ENCODE measurements at places on chromosomes 6 and 20.
A peak's percentile ranks its signal among the peaks of the same experiment; 100 is the strongest.

DNA sequence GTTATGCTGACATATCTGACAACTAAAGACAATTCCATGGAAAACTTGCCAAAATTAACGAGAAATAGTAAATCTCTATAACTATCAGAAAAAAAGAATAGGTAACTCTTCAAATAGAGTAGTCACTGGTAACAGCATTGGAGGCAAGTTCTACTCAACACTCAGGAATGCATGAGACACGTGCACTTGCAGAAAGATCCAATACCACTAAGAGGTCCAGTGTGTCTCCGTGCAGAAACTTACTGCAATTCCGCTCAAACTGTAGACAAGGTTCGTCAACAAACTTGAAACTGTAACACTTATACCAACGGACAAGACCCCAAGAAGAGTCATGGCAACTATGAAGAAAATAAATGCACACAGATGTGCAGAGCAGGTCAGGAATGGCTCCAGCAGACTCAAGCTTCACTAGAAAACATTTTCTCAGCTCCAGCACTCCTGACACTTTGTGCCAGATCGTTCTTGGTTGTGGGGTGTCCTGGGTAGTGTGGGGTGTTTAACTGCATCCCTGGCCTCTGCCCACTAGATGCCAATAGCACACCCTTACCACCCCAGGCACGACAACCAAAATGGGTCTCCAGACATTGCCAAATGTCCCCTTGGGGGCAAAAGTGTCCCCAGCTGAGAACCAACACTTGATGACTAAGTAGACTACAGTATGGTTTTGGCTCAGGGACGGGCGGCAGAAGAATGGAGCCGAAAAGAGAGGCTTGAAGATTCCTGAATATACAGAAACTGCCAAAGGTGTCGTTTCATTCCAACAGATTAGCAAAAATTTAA, 134.8 kb downstream of the DTNBP1 start:
- no peak for DNase-seq

DNA sequence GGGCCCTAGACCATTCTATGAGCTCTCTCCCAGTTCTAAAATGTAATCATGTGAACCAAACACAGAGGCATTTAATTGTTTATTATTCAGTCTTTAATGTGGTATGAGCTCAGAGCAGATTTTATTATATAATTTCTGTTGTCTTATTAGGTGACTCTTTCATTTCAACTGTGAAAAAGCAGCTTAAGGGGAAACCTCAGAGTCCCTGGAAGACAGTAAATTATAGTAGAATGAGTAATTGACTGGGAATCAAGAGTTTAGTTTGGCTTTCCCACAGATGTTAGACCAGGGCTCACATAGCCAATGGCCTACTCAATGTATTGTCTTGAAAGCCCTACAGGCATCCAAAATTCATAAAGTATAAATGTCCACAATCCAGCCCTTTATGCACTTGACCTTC, 390.4 kb upstream of the SLC35B3 start:
- no peak for DNase-seq

DNA sequence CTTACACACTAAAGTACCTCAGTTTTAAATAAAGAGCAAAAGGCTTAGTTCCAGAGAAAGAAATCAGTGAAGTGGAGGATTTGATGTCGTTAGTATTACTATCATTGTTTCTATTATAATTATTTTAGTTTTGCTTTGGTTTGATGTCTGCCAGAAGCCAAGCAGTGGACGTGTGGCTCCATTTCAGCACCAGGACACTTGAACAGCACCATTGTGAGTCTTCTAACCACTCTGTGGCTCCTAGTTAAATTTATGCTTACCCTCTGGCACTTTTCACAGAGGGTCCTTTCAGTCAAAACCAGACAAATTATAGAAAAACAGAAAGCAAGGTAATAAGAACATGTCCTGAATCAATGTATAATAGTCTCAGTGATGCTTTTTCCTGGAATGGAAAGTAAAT, 3.4 kb downstream of the COL9A1 start:
- DNase-seq: no peak

DNA sequence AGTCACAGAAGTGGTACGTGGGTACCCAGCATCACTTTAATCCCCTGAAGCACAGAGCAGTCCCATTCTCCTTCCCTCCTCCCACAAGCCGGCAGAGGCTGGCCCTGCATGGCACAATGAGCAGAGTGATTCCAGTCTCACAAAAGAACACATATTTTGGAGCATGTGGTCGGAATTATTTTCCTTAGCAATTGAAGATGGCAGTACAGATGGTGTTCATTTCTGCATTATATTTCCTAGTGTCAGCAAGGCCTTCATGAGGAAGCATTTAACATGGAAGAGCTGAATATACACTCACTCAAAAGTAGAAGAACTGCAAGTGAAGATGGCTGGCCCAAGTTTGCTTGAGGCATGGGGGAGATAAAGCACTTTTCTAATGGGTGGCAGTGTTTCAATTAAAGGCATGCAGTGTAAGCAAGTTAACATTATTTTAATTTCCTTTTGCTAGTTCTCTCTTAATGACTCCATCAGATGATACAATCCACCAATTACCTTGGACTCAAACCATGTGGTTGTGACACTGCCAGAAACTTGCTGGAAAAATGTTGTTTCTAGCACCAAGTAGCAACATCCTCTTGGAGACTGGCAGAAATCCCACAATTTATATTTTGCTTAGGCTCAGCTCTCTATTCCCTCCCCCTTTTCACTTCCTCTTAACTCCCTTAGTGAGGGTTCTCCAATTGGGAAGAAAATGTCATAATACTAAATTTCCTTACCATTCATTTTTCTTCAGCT, 74.4 kb downstream of the ARHGAP18 start:
- DNase-seq: no peak

- no peak for DNase-seq
Observed at GRCh38 chr6:36721369-36722140, 23.9 kb downstream of the RAB44 start.

DNA sequence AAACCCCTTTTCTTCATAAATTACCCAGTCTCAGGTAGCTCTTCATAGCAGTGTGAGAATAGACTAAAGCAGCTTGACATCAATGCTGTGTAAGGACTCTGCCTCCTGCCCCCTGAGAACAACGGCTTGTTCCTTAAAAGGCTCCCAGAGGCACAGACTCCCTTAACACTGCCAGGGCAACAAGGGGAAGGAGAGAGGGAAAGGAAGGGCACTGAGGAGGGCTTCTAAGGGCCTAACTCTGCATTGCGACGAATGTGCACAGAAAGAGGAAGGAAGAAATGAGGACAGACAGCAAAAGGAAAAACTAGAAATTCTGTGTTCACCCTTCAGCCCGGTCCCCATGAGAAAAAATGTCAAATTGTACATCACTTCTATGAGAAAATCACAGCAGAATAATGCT, 74.0 kb downstream of the AGPAT4 start:
- DNase-seq: no peak

- DNase-seq: peak; percentile 43
Observed at GRCh38 chr6:144131248-144131709, 19.0 kb upstream of the STX11 start.

GRCh38 chr20:17895641-17896171, 72.9 kb downstream of the SNX5 start:
- DNase-seq: no peak

GRCh38 chr6:144266091-144266649, 19.0 kb upstream of the UTRN start:
- peak; percentile 63 for DNase-seq

DNA sequence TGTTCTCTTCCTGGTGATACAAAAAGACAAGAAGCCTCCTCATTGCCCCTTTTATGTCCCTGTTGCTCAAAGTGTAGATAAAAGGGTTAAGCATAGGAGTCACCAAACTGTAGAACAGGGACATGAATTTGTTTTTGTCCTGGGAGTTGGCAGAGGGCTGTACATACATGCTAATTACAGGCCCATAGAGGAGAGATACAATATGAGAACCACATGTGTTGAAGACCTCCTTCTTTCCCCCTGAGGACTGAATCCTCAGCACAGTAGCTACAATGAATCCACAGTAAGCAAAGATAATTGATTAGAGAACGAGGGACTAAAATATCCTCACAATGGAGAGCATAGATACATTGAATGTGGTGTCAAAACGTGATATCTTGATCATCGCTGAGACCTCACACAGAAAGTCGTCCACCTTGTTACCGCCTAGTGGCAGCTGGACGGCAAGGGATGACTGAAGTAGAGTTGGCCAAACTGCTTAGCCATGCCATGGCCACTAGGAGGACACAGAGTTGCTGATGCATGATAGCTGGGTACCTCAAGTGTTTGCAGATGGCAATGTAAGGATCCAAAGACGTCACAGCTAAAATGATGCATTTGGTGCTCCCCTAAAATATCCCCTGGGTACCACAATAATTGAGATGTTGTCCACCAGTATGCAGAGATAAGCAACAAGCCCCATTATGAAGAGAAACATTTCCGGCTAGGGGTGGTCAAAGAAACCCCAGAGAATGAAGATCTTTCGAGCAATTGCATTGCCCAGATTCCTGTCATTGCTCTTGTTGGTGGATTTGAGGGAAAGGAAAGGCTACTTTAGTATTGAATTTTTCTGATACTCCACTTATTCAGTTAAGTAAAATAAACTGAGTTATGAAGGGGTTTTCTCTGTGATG, 15.0 kb downstream of the OR2B3 start:
- no peak for DNase-seq

GRCh38 chr6:156359912-156360311, 417.3 kb upstream of the ARID1B start:
- no peak for DNase-seq

GRCh38 chr20:37336369-37337207, 9.4 kb upstream of the SRC start:
- DNase-seq: no peak

DNA sequence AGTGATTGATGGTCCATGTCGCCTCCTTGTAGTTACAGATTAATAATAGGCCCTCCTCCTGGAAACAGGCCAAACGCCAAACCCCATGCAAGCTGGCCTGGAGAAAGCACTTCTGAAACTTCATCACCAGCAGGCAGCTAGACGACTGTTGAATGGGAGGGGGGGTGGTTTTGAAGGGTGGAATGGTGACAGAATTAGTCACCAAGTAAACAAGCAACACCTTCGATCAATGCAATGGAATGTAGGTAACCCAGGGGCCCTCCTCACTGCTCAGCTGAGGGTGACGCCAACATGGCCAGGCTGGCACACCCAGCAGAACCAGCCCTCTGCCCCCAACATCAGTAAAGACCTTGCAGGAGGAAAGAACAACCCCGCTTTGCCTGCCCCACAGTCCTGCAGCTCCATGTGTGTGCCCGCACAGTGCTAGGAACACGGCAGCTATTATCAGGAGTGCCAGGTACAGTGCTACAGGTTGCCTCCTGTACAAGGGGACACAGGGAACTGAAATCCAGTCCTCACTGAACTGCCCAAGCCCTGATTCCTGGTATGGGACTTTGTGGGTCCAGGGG, 2.7 kb downstream of the BCAS1 start:
- DNase-seq: no peak

GRCh38 chr6:6859722-6860121, 248.0 kb upstream of the RREB1 start:
- DNase-seq: no peak

GRCh38 chr20:23503649-23504048, 12.7 kb downstream of the CST8 start:
- no peak for DNase-seq

DNA sequence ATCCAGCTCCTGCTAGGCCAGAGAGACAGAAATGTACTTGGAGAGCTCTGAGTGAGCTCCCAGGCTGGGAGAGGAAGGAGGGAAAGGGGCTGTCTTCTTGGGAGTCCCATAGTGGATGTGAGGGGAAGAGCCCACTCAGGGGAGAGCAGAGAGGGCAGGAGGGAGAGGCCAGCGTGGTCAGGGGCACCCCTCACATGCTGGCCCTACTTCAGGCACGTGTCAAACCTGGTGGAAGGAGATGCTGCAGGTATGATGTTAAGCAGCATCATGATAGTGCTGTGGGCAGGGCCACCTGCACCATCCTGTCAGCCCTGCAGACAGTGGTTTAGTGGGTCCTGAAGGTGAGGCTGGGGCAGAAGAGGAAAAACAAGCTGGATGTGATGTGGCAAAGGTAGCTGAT, 265.4 kb upstream of the RNF24 start:
- DNase-seq: no peak

DNA sequence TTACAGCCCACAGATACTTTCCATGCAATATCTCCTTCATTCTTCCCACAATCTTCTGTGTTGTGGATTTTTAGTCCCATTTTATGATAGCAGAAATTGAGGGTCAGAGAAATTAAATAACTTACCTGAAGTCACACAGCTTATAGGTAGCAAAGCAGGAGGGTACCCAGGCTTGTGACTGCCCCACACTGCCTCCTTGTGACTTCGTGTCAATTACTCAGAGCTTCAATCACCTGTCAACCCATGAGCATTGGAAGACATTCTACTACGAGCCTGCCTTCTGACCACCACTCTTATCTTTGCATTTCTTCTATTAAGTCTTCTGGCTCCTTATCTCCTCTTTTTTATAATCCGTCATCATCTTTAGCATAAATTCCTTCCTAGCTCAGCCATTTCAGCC, 71.6 kb upstream of the NRSN1 start:
- DNase-seq: no peak

- DNase-seq: no peak
Observed at GRCh38 chr6:6379573-6379972, 59.1 kb upstream of the F13A1 start.

GRCh38 chr6:147660334-147661311, 152.1 kb downstream of the SAMD5 start:
- no peak for DNase-seq

DNA sequence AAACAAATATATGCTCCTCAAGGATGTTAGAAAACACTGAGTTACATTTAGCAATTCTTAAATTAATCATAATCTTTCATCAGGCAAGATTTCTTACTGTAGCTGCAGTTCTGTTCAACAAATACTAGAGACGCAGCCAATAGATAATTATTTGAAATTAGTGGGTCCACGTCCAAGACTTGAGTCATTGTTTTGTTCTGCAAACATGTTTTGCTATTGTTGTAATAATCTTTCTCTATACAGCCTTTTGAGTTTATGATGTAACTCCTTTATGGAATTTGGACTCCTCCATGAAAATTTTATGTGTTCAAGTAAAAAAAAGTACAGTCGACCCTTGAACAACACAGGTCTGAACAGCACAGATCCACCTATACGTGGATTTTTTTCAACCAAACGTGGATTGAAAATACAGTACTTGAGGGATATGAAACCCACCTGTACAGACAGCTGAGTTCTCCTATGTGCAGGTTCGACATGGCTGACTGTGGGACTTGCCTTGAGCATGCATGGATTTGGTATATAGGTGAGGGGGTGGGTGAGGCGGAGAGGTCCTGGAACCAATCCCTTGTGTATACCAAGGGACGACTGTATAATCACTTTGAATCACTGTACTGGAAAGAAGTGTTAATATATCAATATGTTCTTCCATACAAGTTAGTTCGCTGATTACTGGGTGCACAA, 41.3 kb upstream of the SLC22A16 start:
- DNase-seq: no peak
